ENCODE measurements at places on chromosomes 7 and 10.

GRCh38 chr10:122310311-122311050 lies 39.4 kb downstream of the BTBD16 start:
- DNase-seq = no peak

DNA sequence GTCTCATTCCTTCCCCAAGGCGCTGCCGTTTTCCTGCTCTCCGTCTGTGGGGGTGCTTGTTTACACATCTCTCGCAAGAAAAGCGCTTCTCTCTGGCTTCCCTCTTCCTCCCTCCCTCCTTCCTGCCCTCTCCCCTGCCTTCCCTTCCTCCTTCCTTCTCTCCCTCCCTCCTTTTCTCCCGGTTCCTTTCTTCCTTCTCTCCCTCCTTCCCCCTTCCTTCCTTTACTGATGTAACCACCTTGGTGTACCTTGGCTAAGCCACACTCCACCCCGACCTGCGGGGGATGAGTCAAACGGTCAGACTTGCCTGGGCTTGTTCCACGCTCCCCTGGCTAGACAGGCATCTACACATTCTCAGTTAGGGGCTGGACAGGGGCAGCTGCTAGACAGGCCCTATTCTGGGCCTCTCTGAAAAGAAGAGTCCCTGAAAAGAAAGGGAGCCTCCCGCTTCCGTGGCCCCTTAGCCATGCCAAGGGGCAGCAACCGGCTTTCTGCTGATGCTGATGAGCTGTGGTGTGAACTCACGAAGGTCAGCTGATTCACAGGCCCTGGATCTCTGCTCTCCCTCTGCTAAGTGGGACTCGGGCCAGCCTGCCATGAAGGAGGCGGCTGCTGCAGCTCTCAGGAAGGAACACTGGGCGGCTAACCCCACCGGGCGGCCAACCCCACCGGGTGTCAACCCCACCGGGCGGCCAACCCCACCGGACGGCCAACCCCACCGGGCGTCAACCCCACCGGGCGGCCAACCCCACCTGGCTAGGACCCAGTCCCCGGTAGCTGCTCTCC lies 216.8 kb downstream of the TCERG1L start:
- no peak for DNase-seq

GRCh38 chr7:53315981-53316380 lies 280.5 kb downstream of the POM121L12 start:
- no peak for DNase-seq

- DNase-seq = no peak
These were observed 170.5 kb downstream of the SLIT1 start for GRCh38 chr10:97015240-97015639.

DNA sequence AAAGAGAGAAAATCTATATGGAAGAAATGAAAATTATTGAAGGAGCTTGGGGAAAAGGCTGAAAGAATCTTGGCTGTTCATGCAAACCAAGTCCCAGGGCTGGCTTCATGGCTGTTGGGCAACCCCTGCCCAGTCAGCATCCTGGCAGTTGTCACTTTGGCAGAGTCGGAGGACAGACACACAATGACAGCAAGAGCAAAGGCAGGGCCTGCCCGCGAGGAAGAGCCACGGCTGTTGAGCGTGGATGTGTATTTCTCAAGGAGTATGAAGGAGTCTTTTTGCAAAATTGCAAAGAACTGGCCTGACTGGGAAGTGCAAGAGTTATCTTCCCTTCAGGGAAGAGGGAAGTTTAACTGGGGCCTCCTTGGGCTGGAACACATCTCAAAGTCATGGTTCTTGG lies 11.7 kb downstream of the PTPRE start:
- DNase-seq = no peak

DNA sequence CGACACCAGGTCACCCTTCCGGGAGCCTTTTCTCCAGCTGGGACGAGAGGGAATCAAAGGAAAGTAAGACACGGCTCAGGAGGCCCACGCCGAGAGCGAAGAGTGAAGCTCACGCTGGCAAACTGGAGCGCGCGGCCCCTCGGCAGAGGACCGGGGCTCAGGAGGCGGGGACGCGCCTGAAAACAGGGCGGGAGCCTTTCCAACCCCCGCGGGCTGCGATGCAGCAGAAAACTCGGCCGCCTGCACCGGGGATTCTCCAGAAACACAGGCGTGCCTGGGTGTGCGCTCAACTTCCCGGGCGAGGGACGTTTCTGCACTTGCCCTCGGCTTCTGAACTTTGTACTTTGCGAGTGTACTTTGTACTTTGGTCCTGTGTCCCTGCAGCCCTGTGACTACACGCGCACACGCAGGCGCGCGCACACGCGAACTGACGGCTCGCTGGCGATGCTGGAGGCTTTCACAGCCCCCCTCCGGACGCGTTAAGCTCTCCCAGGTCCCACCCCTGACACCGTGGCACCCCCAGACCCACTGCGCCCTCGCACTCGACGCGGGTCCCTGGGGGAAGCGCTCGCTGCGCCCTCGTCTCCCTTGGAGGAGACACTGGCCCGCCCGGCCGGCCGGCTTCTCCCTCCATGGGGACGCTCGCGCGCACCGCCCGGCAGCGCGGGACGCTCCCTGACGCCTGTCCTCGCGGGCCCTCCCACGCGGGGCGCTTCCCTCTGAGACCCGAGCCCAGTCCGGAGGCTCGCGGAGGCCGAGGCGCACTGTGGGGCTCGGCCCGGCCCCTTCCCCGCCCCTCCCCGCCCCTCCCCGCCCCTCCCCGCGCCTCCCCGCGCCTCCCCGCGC lies 588 bp upstream of the PAOX start:
- DNase-seq = peak; percentile 4

GRCh38 chr7:2157473-2158279 lies 75.1 kb downstream of the MAD1L1 start:
- peak; percentile 76 for DNase-seq

DNA sequence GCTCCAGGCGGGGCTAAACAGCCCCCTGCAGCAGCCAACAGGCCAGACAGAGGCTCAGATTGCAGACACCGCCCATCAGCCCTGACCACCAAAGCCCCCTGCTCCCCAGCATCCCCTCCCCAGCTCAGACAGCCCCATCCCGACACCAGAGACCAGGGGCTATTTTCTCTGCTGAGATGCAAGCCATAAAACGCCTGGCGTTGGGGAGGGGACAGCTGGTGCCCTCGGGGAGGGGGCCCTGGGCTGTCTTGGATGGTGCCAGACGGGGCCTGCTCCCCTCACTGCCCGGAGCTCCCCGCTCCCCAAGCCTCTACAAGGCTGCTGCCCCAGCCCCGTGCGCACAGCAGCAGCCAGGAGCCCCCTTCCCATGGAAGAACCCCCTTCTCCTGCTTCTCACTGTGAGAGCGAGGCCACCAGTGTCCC lies 31.8 kb downstream of the GET4 start:
- DNase-seq = no peak

- no peak for DNase-seq
These were observed 9.5 kb downstream of the C7orf25 start for GRCh38 chr7:42902331-42902730.

- no peak for DNase-seq
These were observed 192.5 kb upstream of the SEMA3C start for GRCh38 chr7:81111358-81111757.

- no peak for DNase-seq
These were observed 42.1 kb upstream of the CXCL12 start for GRCh38 chr10:44427037-44427436.

GRCh38 chr10:100223879-100224278 lies 5.5 kb downstream of the CHUK start:
- no peak for DNase-seq

DNA sequence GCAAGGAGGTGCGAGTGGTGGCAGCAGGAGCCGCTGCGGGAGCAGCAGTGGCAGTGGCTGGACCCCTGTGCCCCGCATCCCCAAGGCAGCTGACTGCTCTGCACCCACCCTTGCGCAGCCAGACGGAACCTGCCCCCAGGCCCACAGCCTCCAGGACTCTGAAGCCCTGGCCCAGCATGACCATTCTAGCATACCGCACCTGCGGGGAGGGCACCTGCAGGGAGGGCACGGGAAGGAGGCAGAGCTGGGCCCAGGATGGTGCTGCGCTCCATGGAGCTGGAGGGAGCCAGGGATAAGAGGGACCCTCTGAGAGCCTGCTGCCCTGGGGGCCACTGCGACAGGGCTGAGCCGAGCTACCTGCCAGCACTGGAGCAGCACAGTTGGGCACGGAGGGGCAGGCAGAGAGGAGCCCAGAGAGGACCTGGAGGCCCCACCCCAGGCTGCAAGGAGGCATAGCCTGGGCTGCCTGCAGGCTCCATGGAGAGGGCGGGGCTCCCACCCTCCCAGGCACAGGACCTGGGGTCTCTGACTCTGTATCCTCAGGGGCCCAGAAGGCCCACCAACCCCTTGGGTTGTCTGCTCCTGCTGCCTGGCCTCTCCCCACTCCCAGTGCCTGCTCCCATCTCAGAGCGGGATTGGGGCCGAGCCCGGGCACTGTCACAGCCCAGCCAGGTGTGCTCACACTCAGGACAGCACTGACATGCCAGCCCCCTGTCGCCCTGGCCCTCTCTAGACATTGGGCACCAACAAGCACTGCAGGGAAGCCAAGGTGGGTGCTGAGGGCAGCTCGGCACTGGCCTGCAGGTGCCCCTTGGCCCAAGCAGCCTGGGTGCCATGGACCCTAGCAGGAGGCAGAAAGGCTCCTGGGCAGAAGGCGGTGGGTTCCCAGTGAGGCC lies 87.6 kb downstream of the HTR7 start:
- no peak for DNase-seq

- no peak for DNase-seq
These were observed 10.7 kb downstream of the KIAA1549 start for GRCh38 chr7:138970446-138970845.

GRCh38 chr10:113180401-113181154 lies 230.5 kb downstream of the TCF7L2 start:
- DNase-seq = no peak

DNA sequence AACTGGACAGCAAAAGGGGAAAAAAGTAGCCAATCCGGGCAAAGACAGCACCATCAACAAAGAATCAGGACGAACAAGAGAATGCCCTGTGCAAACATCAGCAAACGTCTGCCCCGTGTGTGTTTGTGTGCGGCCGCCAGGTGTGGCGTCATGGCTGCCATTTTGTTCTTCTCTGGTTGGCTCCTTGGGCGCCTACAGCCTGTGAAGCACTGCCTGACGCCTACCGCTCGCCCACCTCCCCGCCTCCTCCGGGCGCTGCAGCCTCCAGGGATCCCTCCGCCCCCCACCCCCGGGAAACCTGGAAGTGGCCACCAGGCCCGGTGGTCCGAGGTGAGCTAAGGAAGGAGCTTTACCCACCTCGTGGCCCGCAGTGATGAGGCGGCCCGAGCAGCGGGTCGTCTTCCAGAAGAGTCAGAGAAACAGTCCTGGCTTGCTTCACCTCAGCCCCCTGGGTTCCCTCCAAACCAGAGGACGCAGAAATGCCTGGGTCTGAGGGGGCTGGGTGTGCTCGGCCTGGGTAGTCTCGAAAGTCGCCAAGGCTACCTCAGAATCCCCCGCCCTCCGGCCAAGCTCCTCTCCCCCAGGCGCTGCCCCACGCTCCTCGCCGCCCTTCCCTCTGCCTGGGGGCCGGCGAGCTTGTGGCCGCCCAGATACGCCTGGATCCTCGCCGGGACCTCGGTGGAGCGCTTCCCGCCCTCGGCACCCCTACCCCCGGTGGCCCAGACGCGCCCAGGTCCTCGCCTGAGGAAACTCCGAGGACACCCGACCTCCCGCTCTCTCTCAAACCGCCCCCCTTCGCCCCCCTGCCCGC lies 61.8 kb upstream of the IL6 start:
- DNase-seq = no peak
